ENCODE measurements at places on chromosomes 13 and 19. TPM values are rescaled to one million over a fixed set of nuclear protein-coding genes. Genes with fewer than 3 reads are reported as not detected.

The PLVAP gene
- 0.31 TPM for total RNA-seq

The EPS8L1 gene
- 10.6 TPM for total RNA-seq

The SHANK1 gene
- 10.7 TPM for total RNA-seq

The BTBD2 gene
- total RNA-seq: 109 TPM

The FOSB gene
- total RNA-seq: 2.4 TPM

The GIPR gene
- 24.6 TPM for total RNA-seq

The NR1H2 gene
- 53.1 TPM for total RNA-seq

DNA sequence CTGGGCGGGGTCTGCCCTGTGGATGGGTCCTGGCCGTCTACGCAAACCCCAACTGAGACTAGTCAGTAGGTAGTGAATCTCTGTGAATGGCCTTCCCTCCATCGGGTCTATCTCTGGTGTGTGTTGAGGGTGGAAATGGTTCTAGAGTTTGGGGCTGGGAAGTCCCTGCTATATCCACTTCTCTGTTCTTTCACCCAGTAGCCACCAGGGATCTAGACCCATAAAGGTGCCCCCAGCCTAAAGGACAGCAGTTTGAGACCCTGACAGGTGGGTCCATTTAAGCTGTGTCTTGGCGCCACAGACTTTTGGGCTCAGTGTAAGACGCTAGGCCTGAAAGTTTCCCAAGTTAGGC lies 57.7 kb downstream of the ZNF568 start:
- DNase-seq: no peak

- no peak for DNase-seq
Observed at GRCh38 chr19:31350693-31351055, 1.4 kb upstream of the TSHZ3 start.

- DNase-seq: no peak
Observed at GRCh38 chr13:102779436-102780159, 6.0 kb upstream of the TEX30 start.

GRCh38 chr19:48311384-48311783 lies 14.0 kb upstream of the EMP3 start:
- no peak for DNase-seq

DNA sequence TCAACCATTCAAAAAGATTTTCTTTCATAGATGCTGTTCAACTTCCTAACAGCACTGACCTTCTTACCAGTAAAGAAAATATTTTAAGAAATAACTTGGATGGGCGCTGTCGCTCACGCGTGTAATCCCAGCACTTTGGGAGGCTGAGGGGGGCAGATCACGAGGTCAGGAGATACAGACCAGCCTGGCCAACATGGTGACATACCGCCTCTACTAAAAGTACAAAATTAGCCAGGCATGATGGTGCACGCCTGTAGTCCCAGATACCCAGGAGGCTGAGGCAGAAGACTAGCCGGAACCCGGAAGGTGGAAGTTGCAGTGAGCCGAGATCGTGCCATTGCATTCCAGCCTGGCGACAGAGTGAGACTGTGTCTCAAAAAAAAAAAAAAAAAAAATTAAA lies 865.7 kb upstream of the SLC10A2 start:
- DNase-seq: no peak

DNA sequence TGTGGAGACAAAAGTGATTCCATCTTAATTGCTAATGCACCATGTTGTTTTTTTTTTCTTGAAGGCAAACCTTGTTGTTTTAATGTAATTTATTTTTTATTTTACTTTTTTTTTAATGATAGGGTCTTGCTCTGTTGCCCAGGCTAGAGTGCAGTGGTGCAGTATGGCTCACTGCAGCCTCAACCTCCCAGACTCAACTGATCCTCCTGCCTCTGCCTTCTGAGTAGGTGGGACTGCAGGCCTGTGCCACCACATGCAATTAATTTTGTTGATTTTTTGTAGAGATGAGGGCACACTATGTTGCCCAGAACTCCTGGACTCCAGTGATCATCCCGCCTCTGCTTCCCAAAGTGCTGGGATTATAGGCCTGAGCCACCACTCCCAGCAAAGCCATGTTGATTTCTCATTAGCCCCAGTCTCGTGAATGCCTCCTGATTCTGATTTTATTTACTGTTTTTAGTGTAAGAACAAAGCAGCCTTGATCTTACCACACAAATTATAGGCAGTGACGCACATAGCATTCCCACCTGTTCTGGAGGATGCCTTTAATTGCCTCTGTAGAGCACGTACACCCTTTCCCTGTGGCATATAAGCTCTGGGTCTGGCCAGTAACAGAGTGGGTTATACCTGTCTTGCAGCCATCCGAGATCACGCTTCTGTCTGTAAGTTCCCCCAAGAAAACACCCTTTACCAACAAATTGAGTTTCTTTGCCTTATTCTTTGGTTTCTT lies 150.4 kb downstream of the GGACT start:
- no peak for DNase-seq

GRCh38 chr13:46124531-46124966 lies 19.7 kb upstream of the CPB2 start:
- peak; percentile 15 for DNase-seq

DNA sequence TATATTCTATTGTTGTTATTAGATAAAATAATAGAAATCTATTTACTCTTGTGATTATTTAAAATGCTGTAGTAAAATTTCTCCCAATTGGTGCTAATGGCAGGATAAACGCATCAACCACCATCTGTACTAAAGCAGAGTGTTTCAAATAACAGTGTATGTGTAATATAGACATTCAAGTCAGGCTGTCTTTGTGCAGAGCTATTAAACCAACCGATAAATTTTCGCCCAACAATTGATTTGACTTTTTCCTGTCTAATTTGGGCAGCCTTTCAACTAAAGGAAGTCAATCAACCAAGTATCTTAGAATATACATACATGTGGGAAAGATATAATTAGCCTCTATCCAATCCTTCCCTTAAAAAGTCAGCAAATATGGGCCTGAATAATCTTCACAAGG lies 5.8 kb downstream of the AMER2 start:
- no peak for DNase-seq

- no peak for DNase-seq
Observed at GRCh38 chr13:104592545-104593250, 1526.5 kb upstream of the SLC10A2 start.

- peak; percentile 23 for DNase-seq
Observed at GRCh38 chr19:409516-410242, 732 bp upstream of the C2CD4C start.

GRCh38 chr13:77329911-77330584 lies 3.2 kb upstream of the MYCBP2 start:
- peak; percentile 69 for DNase-seq

- DNase-seq: no peak
Observed at GRCh38 chr19:11479898-11480714, 740 bp downstream of the ELAVL3 start.

DNA sequence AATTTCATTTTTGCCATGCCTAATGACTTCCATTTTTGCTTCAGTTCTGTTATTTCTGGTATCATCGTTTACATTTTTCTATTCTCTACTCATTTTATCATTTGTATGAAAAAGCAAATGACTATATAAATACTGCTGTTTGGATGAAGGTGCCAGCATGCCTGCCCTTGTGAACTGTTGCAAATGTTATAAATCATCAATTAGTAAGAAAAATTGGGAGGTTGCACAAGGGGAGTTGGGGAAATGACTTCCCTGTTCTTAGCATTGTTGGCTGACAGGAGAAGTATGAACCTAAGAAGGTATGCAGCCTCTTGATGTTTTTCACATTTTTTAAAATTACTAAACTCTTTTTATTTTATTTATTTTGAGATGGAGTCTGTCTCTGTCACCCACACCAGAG lies 15.1 kb downstream of the SAFB start:
- no peak for DNase-seq

DNA sequence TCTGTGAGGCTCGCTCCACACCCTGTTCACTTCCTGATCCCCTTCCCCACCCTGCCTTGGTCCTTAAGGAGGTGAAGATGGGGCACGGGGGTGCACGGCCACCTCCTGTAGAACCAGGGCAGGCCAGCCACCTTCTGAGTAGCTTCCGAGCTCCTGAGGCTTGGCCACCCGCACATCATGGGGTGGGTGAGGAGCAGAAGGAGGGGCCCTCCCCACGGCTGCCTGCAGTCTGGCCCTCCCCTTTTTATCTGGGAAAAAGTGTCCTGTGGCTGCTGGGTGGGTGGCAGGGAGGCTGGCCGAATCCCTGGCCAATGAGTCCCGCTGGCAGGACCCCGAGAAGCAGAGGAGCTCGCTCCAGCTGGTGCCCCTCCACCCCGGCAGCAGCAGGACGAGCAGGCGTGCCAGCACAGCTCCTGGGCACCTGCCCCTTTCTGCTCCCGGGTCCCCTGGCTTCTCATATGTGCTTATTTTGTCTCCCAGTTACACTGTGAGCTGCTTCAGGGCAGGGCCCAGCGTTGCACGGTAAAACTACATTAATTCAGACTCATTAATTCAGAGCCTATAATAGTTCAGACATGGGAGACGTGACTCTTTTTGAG lies 135.0 kb downstream of the KDM4B start:
- DNase-seq: no peak

DNA sequence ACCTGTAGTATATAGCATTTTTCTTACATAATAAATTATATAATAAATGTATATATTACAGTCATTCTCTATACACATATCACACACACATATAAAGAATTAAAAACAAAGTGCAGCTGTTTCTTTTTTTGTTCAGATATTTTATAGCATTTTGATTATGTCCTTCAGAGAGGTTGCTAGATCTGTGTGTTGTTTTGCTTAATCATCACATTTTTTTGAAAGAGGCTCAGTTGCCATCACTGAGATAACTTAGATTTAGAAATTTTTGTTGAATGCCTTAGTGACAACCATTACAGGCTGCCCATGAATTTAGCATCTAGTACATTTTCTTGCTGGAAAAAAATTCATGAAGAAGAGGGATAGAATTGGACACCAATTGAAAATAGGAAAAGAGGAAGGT lies 545.2 kb upstream of the PCDH9 start:
- DNase-seq: no peak

DNA sequence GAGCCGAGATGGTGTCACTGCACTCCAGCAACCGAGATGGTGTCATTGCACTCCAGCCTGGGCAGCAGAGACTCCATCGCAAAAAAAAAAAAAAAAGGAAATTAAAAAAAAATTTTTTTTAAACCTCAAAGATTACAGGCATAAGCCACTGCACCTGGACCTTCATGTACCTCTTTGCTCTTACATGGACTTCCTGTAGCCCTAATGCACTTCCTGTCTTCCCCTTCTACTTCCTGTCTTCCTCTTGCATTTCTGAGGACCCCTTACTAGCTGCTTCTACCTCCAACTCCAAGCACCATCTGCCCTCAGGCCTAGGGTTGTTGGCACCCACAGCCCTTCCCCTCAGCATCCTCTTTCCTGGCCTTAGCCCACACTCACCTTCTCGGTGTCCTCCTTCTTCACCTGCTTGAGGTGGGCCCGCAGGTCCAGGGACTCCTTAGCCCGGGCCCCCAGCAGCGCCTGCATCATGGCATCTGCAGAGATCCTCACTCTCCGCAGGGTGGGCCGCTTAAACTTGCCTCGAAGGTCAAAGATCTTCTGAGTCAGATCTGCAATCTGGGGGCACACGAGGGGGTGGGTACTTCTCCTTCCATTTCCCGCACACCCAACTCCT lies 3.8 kb downstream of the TNNI3 start:
- peak; percentile 73 for DNase-seq

- no peak for DNase-seq
Observed at GRCh38 chr13:107351305-107351704, 783.4 kb upstream of the ARGLU1 start.

GRCh38 chr19:15038294-15038693 lies 11.0 kb upstream of the CASP14 start:
- no peak for DNase-seq

DNA sequence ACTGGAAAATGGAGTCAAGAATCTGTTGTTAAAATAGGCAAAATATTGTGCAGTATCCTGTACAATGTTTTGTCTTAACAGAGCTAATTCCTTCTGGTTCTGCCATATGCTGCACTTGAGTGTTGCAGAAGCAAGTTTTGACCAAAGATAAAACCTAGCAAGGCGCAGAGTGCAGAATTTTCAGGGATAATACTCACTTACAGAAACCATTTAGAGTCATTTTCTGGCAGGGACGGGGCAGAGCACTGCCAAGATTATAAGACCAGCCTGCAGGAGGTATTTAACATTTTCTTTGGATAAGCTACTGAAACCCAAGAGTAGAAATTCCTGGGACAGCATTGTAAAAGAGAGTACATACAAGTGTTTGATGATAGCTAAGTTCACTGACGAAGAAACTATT lies 159.5 kb upstream of the EDNRB start:
- DNase-seq: no peak

- peak; percentile 7 for DNase-seq
Observed at GRCh38 chr13:32530841-32531253, 7.7 kb downstream of the N4BP2L2 start.

DNA sequence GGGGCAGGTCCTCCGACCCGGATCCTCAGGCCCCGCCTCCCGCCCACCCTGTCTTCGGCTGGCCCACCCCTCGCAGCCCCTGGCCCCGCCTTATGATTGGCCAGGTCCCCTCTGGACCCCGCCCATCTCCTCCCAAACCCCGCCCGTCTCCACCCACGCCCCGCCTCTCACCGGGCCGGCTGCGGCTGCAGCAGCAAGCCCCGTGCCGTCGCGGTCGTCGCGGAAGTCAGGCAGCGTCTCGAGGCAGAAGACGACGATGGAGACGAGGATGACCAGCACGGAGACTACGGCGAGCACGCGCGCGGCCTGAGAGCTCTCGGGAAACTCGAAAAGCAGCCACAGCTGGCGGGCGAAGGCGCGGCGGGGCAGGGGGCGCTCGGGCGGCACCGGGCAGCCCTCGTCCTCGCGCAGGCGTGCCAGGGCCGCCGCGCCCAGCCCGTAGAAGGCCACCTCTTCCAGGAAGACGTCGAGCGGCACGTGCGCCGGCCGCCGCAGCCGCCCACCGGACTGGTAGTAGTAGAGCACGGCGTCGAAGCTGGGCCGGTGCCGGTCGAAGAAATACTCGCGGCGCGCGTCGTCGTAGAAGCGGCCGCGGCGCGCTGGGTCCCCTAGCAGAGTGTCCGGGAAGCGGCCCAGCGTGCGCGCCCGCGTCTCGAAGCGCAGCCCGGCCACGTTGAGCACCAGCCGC lies 495 bp downstream of the KCNA7 start:
- no peak for DNase-seq

DNA sequence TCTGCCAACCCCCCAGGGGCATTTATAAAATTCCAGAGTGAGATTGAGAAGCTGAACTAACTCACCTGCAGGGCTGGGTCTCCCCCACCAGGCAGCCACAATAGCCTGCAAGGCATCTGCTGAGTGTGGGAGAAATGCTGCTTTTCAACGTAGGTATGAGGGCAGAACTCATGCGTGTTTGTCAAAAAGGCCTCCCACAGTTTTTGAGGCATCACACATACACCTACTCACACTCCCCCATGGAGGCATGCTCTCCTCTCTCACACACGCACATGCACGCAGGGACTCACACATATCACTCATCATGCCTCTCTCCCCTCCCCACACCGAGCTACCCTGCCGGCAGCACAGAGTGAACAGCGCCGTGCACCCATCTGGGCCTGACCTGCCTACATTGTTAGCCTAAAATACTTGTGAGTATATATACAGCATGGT lies 390.5 kb downstream of the FGF9 start:
- no peak for DNase-seq

GRCh38 chr19:7926727-7927604 lies 1.0 kb upstream of the CTXN1 start:
- no peak for DNase-seq
